ENCODE measurements at places on chromosomes 5 and 9.

- DNase-seq = no peak
Observed at GRCh38 chr9:136138566-136138965, 19.9 kb upstream of the TMEM250 start.

- DNase-seq = no peak
Observed at GRCh38 chr5:90940227-90940995, 381.8 kb downstream of the ADGRV1 start.

- no peak for DNase-seq
Observed at GRCh38 chr5:109910874-109911273, 221.1 kb downstream of the MAN2A1 start.

GRCh38 chr5:76524868-76525267 is 98.3 kb downstream of the F2RL2 start:
- DNase-seq = no peak

DNA sequence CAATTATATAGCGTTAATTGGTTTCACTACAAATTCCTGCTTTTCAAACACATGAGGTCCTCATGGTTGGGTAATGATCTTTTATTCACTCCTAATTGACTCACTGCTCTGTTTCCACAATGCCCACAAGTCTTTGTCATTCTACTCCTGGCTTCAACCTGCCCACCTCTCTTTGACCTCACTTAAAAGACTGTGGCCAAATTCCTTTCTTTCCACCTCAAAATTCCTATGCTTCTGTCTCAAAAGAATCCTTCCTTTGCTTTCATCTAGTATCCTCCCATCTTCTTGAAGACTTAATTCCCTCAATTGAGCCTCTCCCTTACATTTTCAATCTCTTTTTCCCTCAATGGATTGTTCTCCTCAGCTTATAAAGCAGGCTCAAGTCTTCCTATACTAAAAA is 4.9 kb downstream of the APBA1 start:
- no peak for DNase-seq

GRCh38 chr5:172370648-172371545 is 83.4 kb downstream of the SH3PXD2B start:
- no peak for DNase-seq

DNA sequence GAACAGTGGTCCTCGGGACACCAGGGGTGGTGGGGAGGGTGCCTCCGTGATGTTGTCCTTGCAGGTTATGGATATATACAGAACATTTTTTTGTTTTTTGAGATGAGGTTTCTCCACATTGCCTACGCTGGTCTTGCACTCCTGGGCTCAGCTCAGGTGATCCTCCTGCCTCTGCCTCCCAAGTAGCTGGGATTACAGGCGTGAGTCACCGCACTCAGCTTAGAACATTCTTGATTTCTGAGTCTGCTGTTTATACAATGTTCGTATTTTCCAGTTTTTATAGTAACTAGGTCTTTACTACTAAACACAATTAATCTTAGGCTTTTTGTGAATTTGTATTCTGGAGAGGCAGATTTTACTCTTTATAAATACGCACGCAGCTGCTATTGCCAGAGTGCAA is 6.0 kb downstream of the PMPCA start:
- DNase-seq = no peak

GRCh38 chr5:172943906-172944305 is 15.3 kb upstream of the RPL26L1 start:
- no peak for DNase-seq

DNA sequence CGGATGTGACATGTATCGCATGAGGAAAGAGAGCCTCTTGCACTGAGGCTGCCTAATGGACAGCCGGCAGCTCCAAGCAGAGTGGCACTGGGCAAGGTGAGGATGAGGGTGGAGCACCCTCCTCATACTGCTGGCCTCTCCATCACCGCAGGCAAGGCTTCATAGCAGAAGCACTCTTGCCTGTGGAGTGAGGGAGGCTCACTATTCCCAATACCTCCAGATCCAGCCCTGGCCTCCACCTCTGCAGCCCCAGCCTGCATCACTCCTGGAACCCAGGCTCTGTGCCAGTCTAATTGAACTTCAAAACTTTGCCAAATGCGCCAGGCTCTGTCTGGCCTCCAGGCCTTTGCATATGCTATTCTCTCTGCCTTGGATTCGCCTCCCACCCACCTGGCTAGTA is 29.7 kb upstream of the ARAP3 start:
- no peak for DNase-seq

GRCh38 chr5:77230727-77231470 is 20.4 kb downstream of the PDE8B start:
- no peak for DNase-seq

- DNase-seq = no peak
Observed at GRCh38 chr5:58327289-58327688, 132.6 kb downstream of the PLK2 start.

- DNase-seq = no peak
Observed at GRCh38 chr9:104463864-104464263, 40.2 kb upstream of the OR13F1 start.

Data from pancreas (tissue), 10 donors.